Activated naive CD4-positive, alpha-beta T cell treated with anti-CD3 and anti-CD28 coated beads, Interleukin-2, amount 10 ng/mL, durations not matched to agents 7 days and 5 days (primary cell): ENCODE measurements at places on chromosomes 6 and 20.

DNA sequence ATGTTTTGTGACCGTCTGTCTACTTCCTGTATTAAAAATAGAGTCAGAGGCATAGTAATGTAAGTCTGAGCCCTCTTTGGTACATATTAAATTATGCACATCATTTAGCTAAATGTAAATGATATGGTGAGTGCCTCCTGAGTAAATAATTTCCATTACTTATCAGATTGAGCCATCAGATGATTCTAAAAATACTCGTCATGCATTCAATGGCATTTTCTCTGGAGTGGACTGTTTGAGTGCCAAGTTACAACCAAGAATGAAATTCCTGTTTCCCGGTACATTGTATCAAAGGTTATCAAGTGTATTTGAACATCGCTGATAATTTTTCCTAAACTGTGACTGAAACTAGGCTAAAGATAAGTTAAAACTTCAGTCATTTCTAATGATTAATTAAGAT, 81.0 kb downstream of the AKAP7 start:
- H3K27me3 ChIP-seq = no peaks in the 10 kb centered on the region
- peaks cover 13% of the 10 kb centered on the region for H3K36me3 ChIP-seq
- H3K4me1 ChIP-seq = peaks cover 21% of the 10 kb centered on the region
- H3K27ac ChIP-seq = no peak overlapping the region
- H3K4me3 ChIP-seq = no peak overlapping the region
- DNase-seq = no peak

GRCh38 chr6:14067656-14068055, 49.9 kb upstream of the CD83 start:
- H3K36me3 ChIP-seq = no peaks in the 10 kb centered on the region
- H3K4me3 ChIP-seq = no peak overlapping the region
- H3K27ac ChIP-seq = no peak overlapping the region
- H3K27me3 ChIP-seq = peaks cover 14% of the 10 kb centered on the region
- peaks cover 8% of the 10 kb centered on the region for H3K4me1 ChIP-seq

- no peaks in the 10 kb centered on the region for H3K4me1 ChIP-seq
- no peaks in the 10 kb centered on the region for H3K36me3 ChIP-seq
- no peak overlapping the region for H3K4me3 ChIP-seq
- no peak for DNase-seq
These were observed 135.6 kb upstream of the UST start for GRCh38 chr6:148611213-148611612.

DNA sequence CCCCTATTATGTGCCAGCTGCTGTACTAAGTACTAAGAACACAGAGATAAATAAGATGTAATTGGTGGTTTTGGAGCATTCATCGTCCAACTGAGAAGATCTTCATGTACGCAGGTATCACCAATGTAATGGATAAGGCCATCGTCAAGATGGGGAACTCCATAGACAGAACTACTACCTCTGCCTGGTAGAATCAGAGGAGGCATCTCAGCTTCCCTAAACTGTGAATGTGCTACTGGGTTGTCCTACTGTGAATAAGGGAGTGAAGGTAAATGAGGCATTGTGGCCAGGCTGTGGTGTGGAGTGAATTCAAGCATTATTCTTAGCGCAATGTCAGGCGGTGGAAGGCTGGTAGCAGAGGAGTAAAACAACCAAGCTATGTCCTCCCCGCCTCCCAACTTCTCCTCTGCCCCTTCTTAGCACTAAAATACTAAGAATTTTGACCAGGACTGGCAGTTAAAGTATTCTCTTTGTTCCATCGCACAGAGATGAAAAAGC, 68.2 kb downstream of the TBC1D7 start:
- H3K4me3 ChIP-seq = no peak overlapping the region
- no peak for DNase-seq
- H3K4me1 ChIP-seq = peaks cover 3% of the 10 kb centered on the region

DNA sequence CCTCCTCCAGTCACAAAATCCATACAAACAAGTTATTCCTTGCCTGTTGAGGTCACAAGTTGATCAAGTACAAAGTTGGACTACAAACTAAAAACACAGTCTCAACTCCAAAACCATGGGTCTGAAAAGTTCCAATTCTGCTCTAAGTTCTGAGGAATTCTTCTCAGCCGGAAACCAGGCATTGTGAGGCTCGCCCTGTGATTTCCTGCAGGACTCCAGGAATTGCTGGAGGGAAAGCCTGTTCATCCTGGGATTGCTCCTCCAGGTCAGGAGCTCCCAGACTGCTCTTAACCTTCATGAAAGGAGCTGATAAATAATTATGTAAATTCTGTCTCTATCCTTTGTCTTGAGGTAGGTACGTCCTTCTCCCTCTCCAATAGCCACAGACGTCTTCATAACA, 8.5 kb downstream of the TRAM2 start:
- H3K4me1 ChIP-seq = peaks cover 10% of the 10 kb centered on the region
- no peaks in the 10 kb centered on the region for H3K27me3 ChIP-seq
- no peak for DNase-seq
- H3K27ac ChIP-seq = no peak overlapping the region

DNA sequence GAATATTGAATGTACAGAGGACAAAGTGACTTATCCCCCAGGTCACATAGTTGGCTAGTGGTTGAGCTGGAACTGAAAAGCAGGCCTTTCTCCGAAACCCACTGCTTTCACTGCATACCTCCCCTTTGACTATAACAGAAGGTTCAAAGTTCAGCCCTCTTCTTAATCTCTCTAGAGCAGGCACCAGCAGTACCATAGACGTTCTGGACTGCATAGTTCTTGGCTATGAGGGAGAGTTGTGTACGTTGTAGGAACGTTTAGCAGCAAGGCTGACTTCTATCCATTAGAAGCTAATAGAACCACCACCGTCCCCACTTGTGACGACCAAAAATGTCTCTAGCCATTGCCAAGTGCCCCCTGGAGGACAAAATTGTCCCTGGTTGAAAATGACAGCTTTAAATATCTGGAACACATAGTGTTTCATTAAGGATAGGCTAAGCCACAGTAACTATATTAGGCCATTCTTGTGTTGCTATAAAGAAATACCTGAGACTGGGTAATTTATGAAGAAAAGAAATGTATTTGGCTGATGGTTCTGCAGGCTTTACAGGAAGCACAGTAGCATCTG, 123.8 kb upstream of the MTHFD1L start:
- H3K27ac ChIP-seq = no peak overlapping the region
- H3K36me3 ChIP-seq = no peaks in the 10 kb centered on the region
- peaks cover 10% of the 10 kb centered on the region for H3K27me3 ChIP-seq
- H3K4me3 ChIP-seq = no peak overlapping the region
- no peaks in the 10 kb centered on the region for H3K4me1 ChIP-seq

GRCh38 chr20:48293671-48294070, 508.4 kb upstream of the SULF2 start:
- no peaks in the 10 kb centered on the region for H3K36me3 ChIP-seq
- H3K4me1 ChIP-seq = no peaks in the 10 kb centered on the region
- no peak overlapping the region for H3K4me3 ChIP-seq
- H3K27ac ChIP-seq = no peak overlapping the region

- peaks cover 30% of the 10 kb centered on the region for H3K4me1 ChIP-seq
- peak overlapping the region; percentile 86 for H3K4me3 ChIP-seq
- H3K27ac ChIP-seq = peak overlapping the region; percentile 79
- no peaks in the 10 kb centered on the region for H3K27me3 ChIP-seq
- no peak for DNase-seq
These were observed 1.2 kb downstream of the AAR2 start for GRCh38 chr20:36237477-36237876.

- H3K27me3 ChIP-seq = no peaks in the 10 kb centered on the region
- H3K27ac ChIP-seq = no peak overlapping the region
- H3K4me1 ChIP-seq = no peaks in the 10 kb centered on the region
- no peak overlapping the region for H3K4me3 ChIP-seq
- DNase-seq = no peak
- H3K36me3 ChIP-seq = no peaks in the 10 kb centered on the region
These were observed 300.1 kb downstream of the TFAP2B start for GRCh38 chr6:51118792-51119191.

DNA sequence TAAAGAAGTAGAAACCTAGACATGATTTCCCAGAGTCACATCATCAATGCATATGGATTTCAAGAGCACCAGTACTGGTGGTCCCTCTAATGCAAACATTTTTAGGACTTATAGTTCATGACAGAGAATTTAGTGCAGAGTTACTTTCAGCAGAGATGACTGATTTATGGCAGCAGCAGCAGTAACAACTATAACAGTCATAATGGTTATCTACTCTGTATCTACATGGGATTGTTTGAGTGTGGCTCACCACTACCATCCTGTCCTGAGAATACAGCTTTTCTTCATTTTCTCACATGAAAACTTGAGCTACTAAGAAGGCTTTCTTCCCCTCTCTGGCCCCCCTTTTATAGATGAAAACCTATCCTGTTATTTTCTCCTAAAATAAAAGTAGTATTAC, 128.5 kb upstream of the ENPP5 start:
- no peak overlapping the region for H3K27ac ChIP-seq
- peaks cover 10% of the 10 kb centered on the region for H3K27me3 ChIP-seq
- no peaks in the 10 kb centered on the region for H3K4me1 ChIP-seq
- H3K4me3 ChIP-seq = no peak overlapping the region
- no peaks in the 10 kb centered on the region for H3K36me3 ChIP-seq

GRCh38 chr6:105902401-105903031, 183.6 kb upstream of the PRDM1 start:
- peaks cover 26% of the 10 kb centered on the region for H3K4me1 ChIP-seq
- no peaks in the 10 kb centered on the region for H3K27me3 ChIP-seq
- H3K36me3 ChIP-seq = no peaks in the 10 kb centered on the region
- no peak overlapping the region for H3K27ac ChIP-seq

GRCh38 chr20:62567246-62568044, 74.9 kb upstream of the SLCO4A1 start:
- no peak overlapping the region for H3K27ac ChIP-seq
- no peak for DNase-seq

DNA sequence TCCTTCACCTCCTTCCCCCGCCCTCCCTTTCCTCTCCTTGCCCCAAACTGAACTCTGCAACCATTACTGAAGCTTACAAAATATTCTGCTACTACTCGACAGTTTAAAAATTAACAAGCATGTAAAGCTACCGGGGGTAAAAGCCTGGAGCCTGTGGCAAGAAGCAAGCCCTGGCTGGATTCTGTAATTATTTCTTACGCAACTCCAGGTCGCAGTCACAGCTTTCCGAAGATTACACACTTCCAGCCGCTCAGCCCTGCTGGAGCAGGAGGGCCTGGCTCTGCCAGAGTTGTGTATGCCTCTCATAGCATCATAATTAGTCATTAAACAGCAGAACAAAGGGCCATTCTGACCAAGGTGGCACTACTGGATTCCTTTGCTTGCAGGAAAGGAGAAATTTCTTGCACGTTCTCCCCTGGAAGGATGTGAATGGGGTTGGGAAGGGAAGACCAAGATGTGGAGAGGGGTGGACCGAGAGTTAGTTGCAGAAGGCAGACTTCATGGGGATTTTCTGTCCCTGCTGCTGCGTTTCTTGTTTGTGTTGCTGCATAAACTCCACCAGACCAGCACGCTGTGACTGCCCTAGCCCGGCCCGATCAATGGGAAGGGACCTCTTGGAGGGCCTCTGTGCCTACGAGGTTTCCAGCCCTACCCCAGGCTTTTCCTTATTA, 23.6 kb downstream of the FOXQ1 start:
- DNase-seq = no peak
- peaks cover 25% of the 10 kb centered on the region for H3K27me3 ChIP-seq
- no peaks in the 10 kb centered on the region for H3K4me1 ChIP-seq

- peaks cover 13% of the 10 kb centered on the region for H3K4me1 ChIP-seq
- H3K27ac ChIP-seq = no peak overlapping the region
- H3K36me3 ChIP-seq = no peaks in the 10 kb centered on the region
- DNase-seq = no peak
These were observed 32.3 kb upstream of the LGSN start for GRCh38 chr6:63352069-63352543.

- H3K27me3 ChIP-seq = peaks cover 21% of the 10 kb centered on the region
- H3K27ac ChIP-seq = no peak overlapping the region
- DNase-seq = no peak
- H3K36me3 ChIP-seq = no peaks in the 10 kb centered on the region
- no peak overlapping the region for H3K4me3 ChIP-seq
These were observed 54.2 kb downstream of the FAXC start for GRCh38 chr6:99295276-99295675.

DNA sequence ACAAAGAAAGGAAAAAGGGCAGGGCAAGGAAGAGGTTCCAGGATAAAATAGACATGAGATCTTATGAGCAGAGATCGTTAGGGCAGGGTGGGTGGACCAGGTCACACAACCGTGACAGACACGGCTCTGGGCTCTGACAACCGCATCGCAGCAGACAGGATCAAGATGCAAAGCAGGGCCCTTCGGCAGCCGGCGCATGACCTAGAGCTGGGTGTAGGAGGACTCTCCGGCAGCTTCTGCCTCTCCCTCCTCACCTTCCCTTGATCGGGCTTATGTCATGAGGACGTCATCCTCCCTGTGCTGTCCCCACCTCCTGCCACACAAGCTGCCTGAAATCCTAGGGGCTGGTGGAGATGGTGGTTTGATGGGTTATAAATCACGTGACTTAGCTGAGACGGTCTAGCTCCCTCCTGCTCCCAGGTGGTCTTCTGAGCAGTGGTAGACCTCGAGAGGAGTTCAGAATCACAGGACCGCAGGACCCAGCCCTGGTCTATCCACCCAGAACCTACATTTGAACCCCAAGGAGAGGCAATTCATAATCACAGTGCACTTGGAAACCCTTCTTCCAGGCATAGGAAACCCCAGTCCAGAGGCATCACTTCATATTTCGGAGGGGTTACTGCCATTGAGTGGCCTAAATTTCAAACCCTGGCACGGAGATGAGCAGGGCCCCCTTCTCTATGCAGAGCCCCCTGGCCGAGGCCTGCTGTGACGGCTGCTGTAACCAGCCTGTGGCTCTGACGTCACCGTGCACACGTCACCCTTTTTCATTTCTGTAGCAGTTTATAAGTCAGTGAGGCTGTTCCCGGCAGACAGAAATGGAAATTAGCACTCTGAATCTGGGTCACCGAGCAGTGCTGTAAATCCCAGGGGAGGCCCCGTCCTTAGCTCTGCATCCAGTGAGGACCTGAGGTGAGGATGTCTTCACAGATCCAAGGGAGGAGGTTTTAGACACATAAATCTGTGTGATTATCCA, 8.7 kb upstream of the CCR6 start:
- H3K4me1 ChIP-seq = peaks cover 8% of the 10 kb centered on the region
- no peaks in the 10 kb centered on the region for H3K36me3 ChIP-seq
- peaks cover 19% of the 10 kb centered on the region for H3K27me3 ChIP-seq
- no peak overlapping the region for H3K4me3 ChIP-seq
- no peak overlapping the region for H3K27ac ChIP-seq

GRCh38 chr6:163837691-163838431, 423.3 kb downstream of the QKI start:
- H3K4me1 ChIP-seq = no peaks in the 10 kb centered on the region
- H3K4me3 ChIP-seq = no peak overlapping the region
- H3K36me3 ChIP-seq = no peaks in the 10 kb centered on the region

GRCh38 chr20:17479063-17479657, 52.0 kb downstream of the BFSP1 start:
- no peak overlapping the region for H3K4me3 ChIP-seq
- H3K27ac ChIP-seq = no peak overlapping the region
- DNase-seq = no peak
- no peaks in the 10 kb centered on the region for H3K4me1 ChIP-seq

- no peaks in the 10 kb centered on the region for H3K36me3 ChIP-seq
- peak overlapping the region; percentile 62 for H3K4me3 ChIP-seq
- peak; percentile 24 for DNase-seq
- H3K27ac ChIP-seq = peak overlapping the region; percentile 79
- no peaks in the 10 kb centered on the region for H3K27me3 ChIP-seq
- H3K4me1 ChIP-seq = peaks cover 23% of the 10 kb centered on the region
These were observed 57.3 kb downstream of the AHI1 start for GRCh38 chr6:135440087-135440792.
